Adrenal gland (tissue), 19 donors: ENCODE measurements at places on chromosomes 5 and 9.
A peak's percentile ranks its signal among the peaks of the same experiment; 100 is the strongest.

DNA sequence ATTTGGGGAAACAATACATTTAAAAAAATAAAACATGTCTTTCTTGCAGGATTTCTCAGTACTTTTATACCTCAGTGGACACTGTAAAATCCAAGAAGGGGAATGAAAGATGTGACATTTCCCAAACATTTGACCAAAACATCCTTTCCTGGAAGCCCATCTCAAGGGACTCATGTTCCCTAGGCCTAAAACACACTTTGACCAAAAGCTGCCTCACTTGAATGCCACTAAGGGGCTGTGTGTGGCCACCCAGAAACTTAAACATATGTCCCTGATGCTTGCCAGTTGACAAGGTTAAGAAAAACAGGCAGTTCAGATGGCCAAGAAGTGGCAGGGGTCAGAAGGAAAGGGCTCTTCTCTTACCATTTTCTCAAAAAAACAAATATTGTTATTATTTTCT, 73.6 kb downstream of the EPB41L4B start:
- no peak for DNase-seq

- DNase-seq: no peak
Measured at GRCh38 chr9:14323985-14324650, 10.2 kb upstream of the NFIB start.

GRCh38 chr5:63401436-63402046, 560.7 kb downstream of the HTR1A start:
- peak; percentile 84 for DNase-seq

DNA sequence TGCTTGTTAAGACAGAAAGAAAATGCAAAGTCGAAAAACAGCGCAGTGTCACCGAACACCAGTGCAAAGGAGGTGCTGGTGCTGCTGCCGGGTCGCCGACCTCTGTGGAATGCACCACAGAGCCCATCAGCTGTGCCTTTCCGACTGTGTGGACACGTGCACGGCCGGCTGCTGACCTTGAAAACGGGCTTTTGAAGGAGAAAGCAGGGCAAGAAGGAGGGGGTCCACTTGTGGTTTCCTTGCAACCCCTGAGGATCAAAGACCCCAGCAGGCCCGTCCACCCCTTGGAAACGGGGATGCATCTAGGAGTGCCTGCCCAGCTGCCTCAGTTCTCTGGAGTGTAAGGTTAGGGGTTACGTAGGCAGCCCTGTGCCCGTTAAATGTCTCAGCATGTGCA, 6.2 kb upstream of the OLFM1 start:
- DNase-seq: no peak

DNA sequence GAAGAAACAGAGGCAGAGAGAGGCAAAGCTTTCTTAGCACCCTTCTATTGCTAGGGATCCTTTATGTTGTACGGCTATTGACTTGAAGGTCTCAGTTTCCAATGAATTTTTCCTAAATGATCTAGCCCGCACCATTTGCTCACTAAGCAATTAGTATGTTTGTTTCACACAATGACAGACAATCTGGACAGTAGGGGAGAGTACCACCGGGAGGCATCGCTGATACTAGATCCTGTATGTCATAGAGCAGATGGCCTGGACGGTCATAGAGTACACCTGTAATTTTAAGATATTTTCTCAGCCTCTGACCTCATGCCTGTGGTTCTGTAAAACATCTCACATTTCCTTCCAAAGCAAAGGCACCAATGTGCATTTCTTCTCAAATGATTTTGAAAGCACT, 194.3 kb downstream of the TLE4 start:
- no peak for DNase-seq

DNA sequence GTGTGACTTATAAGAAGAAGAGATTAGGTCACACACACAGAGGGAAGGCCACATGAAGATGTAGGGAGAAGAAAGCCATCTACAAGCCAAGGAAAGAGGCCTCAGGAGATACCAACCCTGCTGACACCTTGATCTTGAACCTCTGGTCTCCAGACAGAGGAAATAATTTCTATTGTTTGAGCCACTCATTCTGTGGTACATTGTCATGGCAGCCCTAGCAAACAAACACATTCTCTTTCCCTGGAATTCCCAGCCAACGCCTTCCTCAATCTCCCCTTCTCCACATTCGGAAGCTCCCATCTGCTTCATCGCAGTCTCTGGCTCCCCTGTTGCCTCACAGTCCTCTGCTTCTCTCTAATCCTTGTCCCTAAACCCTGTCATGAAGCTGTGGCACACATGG, 16.7 kb downstream of the PTGS1 start:
- no peak for DNase-seq

GRCh38 chr9:113519426-113520108, 56.0 kb downstream of the RGS3 start:
- DNase-seq: no peak

DNA sequence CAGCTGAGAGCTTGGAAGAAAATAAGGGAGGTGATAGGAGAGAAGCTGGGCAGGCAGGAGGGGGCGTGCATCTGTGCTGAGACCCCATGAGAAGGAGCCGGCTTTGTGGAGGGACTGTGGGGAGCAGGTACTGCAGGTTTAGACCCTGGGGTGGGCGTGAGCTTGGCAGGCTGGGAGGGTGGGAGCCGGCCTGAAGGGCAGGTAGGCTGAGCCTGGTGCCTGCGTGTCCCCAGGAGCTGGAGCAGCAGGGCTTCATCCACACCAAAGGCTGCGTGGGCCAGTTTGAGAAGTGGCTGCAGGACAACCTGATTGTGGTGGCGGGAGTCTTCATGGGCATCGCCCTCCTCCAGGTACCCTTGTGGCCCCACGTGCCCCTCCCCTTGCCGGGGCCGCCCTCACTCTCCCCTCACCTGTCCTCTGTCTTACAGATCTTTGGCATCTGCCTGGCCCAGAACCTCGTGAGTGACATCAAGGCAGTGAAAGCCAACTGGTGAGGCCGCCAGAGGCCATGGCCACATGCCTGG, 9.2 kb downstream of the TSPAN17 start:
- DNase-seq: no peak

DNA sequence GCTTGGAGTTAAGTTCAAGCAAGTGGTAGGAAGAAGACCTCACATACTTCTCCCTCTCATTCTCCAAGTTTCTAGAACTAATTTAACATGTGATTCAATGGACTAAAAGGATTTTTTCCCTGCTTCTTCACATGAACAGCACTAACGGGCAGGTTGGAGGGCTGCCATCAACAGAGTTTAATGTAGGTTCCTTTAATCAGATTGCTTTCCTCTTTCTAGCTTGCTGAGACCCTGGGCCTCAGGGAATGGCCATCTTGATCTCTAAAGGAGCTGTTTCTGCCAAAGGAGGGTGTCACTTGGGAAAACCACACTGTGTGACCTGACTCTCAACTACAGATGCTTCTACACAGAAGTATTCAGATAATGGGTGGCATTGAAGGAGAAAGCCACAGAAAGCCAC, 223.3 kb downstream of the PIK3R1 start:
- no peak for DNase-seq

DNA sequence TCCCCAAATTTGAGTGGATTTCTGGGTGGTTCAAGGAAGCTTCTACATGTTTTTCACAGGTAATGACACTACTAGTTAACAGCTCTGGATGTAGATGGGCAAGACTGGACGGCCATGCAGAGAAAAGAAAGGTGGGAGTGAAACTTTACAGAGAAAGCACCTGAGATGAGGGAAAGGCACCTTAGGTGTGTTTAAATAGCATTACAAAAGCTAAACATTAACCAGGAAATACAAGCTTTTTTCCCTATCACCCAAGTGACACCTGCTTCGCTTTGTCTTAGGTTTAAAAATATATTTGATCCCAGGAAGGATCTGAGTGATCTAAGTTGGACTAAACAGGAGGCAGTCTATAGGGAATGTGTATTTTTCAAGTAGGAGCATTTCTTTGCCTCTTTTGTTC, 8.3 kb downstream of the C9orf152 start:
- DNase-seq: no peak

DNA sequence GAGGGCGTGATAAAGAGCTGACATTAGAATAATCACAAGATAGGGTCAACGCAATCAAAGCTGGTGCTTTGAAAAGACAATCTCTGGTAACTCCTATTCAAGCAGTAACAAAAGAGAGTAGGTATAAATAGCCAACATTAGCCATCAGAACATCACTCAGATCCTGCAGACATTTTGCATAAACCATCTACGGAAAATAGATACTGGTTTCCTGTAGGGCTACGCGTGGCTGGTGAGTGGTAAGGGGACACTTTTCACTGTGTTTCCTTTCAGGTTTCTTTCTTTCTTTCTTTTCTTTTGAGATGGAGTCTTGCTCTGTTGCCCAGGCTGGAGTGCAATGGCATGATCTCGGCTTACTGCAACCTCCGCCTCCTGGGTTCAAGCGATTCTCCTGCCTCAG, 22.3 kb downstream of the TTF1 start:
- no peak for DNase-seq

- peak; percentile 63 for DNase-seq
Measured at GRCh38 chr9:111621895-111622480, 9.1 kb upstream of the DNAJC25 start.

- no peak for DNase-seq
Measured at GRCh38 chr5:159850160-159850559, 66.1 kb upstream of the ADRA1B start.

DNA sequence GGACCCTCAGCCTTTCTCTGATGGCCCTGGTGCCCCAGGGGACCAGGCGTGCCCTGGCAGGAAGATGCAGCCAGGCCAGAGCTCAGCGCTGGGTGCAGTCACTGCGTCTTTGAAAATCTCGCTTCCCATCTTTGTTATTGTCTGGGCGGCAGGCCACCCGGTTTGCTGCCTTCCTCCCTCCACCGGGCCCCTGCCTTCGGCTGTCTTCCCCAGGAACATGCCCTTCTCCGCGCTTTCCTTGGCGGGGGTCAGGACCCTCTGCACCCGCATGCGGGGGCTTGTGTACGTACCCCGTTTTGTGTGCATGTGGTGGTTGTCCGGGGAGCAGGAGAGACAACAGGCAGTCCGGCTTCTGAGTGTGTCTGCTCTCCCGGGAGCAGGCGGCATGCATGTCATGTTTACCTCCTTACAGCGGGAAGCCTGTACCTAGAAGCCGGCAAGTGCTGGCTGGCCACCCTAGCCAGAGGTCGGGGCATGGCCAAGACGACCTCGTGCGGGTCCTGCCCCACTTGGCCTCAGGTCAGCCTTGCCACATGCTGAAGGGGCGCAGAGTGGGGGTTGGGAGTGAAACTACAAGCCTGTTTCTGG, 49.5 kb downstream of the DAB2IP start:
- peak; percentile 45 for DNase-seq
